ENCODE measurements at places on chromosomes 1 and 21. TPM values are rescaled to one million over a fixed set of nuclear protein-coding genes. Genes with fewer than 3 reads are reported as not detected.

UBIAD1 gene
- total RNA-seq = 10.1 TPM

FHAD1 gene
- 14.9 TPM for total RNA-seq

GJA9 gene
- total RNA-seq = under 0.01 TPM

ARHGAP29 gene
- 219 TPM for total RNA-seq

HES2 gene
- total RNA-seq = under 0.01 TPM

CFAP45 gene
- total RNA-seq = 0.12 TPM

ATAD3C gene
- under 0.01 TPM for total RNA-seq

MANEAL gene
- 1.6 TPM for total RNA-seq
